AG20443 (cell line): ENCODE measurements at places on chromosomes 2 and 18.
A peak's percentile ranks its signal among the peaks of the same experiment; 100 is the strongest.

GRCh38 chr18:47901624-47902362 lies 28.7 kb downstream of the SMAD2 start:
- no peak for DNase-seq

- DNase-seq = no peak
These were observed 19.7 kb downstream of the TCF7L1 start for GRCh38 chr2:85152895-85153294.

- DNase-seq = peak; percentile 27
These were observed 13.6 kb downstream of the TWSG1 start for GRCh38 chr18:9348079-9348671.

DNA sequence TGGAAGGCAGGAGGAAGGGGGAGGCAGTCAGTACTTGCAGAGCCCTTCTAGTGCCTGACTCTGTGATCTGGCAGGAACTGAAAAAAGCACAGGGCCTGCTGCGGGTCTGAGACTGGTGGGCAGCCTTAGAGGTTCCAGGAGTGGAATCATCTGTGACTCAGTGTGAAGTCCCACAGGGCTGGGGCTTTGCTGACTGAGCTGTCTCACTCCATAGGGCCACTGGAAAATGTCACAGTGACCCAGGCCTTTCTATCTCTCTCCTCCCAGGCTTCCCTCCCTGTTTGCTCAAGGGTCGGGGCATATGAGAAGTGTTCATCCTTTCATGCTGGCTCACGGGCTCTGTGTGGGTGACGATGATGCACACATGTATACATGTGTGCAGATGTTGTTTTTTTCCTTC lies 47.1 kb upstream of the ZFP36L2 start:
- DNase-seq = peak; percentile 63

DNA sequence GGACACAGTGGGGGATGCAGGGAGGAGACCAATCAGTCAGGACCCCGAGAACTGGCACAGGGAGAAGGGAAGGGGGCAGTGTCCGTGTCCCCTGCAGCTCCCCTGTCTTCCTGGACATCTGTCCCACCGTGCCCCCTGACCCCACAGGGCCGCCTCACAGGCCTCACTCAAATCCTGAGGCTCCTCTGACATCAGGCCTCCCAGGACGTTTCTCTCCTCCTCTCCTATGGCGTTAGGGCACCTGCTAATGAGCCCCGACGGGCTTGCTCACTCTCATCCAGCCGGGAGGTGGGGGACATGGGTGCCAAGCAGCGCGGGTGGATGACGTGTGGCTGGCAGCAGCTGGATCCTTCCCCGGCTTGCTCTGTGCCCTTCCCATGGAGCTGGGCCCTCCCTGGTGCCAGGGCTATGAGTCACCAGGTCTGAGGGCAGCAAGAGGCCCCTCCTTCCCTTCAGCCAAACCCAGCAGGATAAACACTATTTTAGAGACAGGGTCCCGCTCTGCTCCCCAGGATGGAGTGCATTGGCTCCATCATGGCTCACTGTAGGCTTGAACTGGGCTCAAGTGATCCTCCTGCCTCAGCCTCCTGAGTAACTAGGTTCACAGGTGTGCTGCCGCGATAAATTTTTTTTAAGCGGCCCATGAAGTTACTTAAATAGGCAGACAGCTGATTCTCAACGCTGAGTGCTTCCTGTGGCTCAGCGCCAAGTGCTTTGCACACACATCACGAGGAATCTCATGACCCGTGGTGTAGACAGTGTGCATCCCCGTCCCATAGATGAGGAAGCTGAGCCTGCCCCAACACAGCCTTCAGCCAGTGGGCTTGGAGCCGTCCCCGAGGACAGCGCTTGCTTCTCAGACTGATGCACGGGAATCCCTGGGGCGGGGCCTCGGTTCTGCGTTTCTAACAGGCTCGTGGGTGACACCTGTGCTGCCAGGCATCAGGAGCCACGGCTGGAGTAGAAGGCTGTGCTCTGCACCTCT lies 64.5 kb upstream of the HDAC4 start:
- DNase-seq = peak; percentile 68

DNA sequence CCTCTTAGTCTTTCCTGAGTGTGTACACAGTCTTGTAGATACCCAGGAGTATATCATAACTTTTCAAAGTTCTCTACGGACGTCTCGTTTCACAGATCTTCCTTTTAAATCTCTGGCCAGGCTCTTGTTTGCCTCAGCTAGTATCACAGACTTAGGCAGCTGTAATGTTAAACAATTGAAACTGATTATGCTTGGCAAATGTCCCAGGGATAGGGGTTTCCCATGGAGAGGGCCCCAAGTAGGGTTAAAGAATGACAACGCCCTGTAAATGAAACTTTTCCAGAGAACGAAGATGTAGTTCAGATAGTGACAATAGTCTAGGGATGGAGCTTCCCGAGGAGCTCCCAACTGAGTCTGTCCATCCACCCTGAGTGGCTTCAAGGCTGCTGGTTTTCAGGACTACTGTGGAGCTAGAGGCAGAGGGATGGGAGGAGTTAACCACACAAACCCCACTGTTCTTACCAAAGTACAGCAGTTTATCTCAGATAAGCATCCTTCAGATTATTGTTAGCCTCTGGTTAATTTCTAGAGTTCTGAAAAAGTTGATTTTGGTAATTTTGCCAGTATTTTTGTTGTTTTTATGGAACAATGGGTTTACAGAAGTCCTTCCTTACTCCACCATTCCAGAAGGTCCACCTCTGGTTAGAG lies 9.1 kb downstream of the NEURL3 start:
- no peak for DNase-seq

- DNase-seq = no peak
These were observed 49.3 kb upstream of the CSRNP3 start for GRCh38 chr2:165420231-165420630.

DNA sequence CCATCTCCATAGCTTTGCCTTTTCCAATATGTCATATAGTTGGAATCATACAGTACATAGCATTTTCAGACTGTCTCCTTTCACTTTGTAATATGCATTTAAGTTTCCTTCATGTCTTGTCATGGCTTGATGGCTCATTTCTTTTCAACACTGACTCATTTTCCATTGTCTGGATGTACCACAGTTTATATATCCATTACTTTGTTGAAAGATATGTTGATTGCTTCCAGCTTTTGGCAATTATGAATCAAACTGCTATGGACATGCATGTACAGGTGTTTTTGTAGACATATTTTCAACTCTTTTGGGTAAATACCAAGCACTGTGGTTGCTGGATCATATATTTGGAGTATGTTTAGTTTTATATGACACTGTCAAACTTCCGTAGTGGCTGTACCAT lies 26.3 kb downstream of the ACSL3 start:
- no peak for DNase-seq

DNA sequence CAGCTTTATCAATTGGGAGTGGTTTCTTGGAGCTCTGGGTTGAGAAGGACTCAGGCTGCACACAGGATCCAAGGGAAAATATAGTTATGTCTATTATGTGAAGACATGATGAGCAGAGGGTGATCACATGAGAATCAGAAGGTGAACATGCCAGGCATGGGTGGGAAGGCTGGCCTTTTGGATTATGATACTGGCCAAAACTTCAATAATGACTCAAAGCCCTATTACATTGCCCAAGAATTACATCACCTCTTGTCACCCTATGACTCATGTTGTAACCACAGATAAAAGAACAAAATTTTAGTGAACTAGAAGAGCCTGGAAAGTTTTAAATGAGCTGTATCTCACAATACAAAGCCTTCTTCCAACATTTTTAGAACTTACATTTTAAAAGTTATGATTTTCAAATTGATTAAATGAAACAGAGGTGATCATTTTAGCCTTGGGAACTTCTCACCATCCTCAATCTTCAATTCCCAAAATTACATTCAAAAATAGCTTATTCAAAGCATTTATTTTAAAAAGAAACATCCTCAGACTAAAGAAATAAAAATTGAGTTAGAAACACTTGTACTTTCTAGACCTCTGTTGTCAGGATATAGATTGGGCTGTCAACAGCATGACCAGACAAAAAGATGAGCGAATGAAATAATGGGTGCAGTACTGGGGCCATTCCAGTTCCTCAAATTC lies 428.3 kb downstream of the MBD2 start:
- DNase-seq = peak; percentile 81
